ENCODE measurements at places on chromosomes 2 and 18. TPM values are rescaled to one million over a fixed set of nuclear protein-coding genes. Genes with fewer than 3 reads are reported as not detected.
A peak's percentile ranks its signal among the peaks of the same experiment; 100 is the strongest.

DNA sequence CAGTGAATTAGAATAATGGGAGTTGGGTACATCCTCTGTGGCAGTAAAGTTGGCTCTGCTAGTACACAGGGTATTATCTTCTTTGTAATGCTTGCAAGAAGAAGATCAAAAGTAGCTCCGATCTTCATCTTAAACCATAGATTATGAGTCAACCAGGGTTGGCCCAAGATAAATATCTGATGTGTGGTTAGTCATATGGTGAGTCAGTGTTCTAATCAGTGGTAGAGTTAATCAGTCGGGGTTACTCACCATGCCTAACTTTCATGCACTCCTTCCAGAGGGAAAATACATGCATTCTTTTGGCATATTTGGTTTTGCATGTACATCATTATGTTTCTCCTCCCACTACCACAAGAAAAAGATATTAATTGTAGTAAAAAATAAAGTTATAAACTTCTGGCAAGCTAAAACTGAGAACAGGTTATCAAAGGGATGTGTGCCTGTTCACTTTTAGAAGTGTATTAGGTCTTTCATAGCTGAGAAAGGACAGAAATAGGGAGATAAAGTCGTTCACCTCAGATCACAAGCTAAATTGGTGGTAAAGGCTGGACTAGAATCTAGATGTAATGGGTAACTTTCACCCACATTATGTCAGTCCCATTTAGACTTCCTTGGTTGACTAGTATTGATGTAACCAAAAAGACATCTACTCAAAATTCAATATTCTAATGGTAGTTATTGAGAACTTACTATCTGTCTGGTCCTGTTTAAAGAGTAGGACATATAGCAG is 684.4 kb downstream of the IRS1 start:
- no peak overlapping the region for H3K27ac ChIP-seq
- no peaks in the 10 kb centered on the region for H3K4me1 ChIP-seq
- no peak for DNase-seq
- H3K36me3 ChIP-seq = no peaks in the 10 kb centered on the region
- H3K27me3 ChIP-seq = no peaks in the 10 kb centered on the region

DNA sequence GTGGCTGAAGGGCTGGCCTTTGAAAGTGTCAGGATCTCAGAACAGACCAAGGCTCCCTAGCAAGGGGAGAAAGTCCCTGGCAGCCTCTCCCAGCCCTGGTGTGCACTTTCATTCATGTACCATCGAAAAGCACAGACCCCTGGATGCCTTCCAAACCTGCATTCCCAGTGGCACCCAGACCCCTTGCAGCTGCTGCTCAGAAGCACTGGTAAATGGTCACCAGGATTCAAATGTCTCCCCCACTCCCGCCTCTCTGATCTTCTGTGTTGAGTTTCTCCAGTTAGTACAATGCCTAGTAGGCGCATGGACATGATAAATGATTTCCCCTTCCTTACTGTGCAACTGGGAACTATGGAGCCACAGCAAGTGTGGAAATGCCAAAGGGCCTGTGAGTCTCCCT is 180.0 kb downstream of the GLI2 start:
- no peaks in the 10 kb centered on the region for H3K36me3 ChIP-seq
- H3K27ac ChIP-seq = peak overlapping the region; percentile 70
- no peak overlapping the region for H3K4me3 ChIP-seq
- peaks cover 76% of the 10 kb centered on the region for H3K4me1 ChIP-seq
- no peak for DNase-seq
- H3K27me3 ChIP-seq = no peaks in the 10 kb centered on the region

Gene VWA3B
- 118 TPM for polyA plus RNA-seq

- H3K27ac ChIP-seq = no peak overlapping the region
- H3K4me3 ChIP-seq = no peak overlapping the region
- DNase-seq = no peak
- H3K4me1 ChIP-seq = peaks cover 6% of the 10 kb centered on the region
- H3K27me3 ChIP-seq = no peaks in the 10 kb centered on the region
- no peaks in the 10 kb centered on the region for H3K36me3 ChIP-seq
These were observed 270.9 kb upstream of the TCF4 start for GRCh38 chr18:55858661-55859515.

- no peaks in the 10 kb centered on the region for H3K27me3 ChIP-seq
- no peak overlapping the region for H3K27ac ChIP-seq
- H3K4me1 ChIP-seq = no peaks in the 10 kb centered on the region
- no peak overlapping the region for H3K4me3 ChIP-seq
- H3K36me3 ChIP-seq = no peaks in the 10 kb centered on the region
These were observed 148.4 kb downstream of the SH3RF3 start for GRCh38 chr2:109277406-109277805.

GRCh38 chr2:96556441-96557330 is 20.1 kb downstream of the ARID5A start:
- no peak for DNase-seq
- no peaks in the 10 kb centered on the region for H3K27me3 ChIP-seq
- H3K4me1 ChIP-seq = peaks cover 8% of the 10 kb centered on the region
- H3K27ac ChIP-seq = no peak overlapping the region

DNA sequence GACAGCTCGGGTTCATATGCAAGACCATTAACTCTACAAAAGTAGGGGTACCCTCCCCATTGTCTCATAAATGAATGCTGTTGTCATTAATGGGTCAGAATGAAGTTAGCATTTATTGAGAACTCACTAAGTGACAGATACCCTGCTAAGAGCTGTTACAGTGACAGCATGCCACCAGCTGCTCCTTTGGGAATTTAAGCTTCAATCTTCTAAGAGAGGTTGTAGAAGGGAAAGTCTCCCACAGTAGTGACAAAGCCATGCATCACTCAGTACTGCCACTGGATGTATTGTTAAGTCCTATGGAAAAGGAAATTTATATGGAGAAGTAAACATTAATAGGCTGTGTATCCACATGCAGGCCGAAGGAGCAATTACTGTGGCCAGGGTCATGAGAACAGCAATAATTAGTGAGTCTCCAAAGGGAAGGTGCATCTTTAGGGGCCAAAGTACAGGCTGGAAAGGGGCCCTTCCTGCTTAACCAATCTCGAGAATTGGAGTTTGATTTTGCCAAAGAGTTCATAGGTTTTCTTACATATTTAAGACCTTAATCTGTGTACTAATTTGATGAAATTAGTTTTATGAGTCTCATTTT is 64.5 kb upstream of the FAM124B start:
- H3K36me3 ChIP-seq = no peaks in the 10 kb centered on the region
- H3K27me3 ChIP-seq = no peaks in the 10 kb centered on the region
- peaks cover 3% of the 10 kb centered on the region for H3K4me1 ChIP-seq
- no peak overlapping the region for H3K27ac ChIP-seq
- no peak for DNase-seq
- H3K4me3 ChIP-seq = no peak overlapping the region

DNA sequence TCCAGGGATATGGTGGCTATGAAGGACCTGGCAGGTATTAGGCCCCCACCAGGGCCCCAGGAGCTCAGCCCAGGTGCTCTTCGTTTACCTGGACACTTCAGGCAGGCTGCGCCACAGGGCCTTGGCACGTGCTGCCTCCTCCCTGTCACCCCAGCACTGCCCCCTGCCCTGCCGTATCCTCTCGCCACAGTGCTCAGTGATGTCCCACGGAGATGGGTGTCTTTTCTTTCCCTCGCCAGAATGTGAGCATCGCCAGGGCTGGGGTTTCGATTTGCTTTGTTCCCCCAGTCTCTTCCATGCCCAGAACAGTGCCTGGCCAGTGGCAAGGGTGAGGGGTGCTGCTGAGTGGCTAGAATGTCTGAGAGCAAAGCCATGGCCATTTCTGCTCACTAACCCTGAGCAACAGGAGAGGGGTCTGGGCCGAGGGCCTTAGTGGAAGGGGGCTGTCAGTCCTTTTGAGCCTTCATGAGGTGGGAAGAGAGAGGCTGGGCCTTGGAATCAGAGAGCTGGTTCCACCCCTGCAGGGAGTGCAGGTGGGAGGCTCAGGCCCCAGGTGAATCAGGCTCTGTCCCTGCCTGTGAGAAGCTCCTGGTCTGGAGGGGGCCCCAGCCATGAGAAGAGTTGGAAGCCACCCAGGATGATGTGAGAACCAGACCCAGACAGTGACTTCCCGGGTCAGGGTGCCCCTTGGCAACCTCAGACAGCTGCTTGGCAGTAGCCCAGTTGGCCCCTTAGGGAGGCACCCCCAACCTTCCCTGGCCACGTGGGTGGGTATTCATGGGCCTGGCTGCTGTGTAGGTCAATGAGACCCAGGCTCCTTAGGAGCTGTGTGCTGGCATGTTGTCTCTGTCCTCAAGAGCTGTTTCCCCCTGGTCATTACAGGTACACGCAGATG is 129.9 kb upstream of the HS6ST1 start:
- H3K27me3 ChIP-seq = no peaks in the 10 kb centered on the region
- no peak overlapping the region for H3K4me3 ChIP-seq
- H3K36me3 ChIP-seq = no peaks in the 10 kb centered on the region
- peaks cover 17% of the 10 kb centered on the region for H3K4me1 ChIP-seq
- peak; percentile 16 for DNase-seq

DNA sequence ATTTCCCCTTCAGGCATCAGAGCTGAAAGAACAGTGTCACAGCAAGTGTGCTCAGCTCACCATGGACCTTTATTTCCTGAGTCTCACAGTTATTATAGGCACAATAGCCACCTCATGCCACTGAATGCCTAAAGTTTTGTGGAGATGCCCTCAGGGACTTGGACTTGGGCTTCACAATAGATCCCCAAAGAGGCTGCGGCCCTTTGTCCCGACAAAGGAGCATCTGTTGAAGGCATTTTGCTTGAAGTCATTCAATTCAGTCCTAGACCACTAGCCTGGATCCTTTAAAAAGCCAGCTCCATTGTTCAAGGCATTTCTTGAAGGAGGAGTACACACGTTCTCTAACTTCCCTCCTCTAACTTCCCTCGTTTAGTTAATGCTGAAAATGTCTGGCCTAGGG is 125.4 kb downstream of the DCC start:
- H3K36me3 ChIP-seq = no peaks in the 10 kb centered on the region
- H3K27ac ChIP-seq = no peak overlapping the region
- H3K4me3 ChIP-seq = no peak overlapping the region
- no peaks in the 10 kb centered on the region for H3K27me3 ChIP-seq

- H3K36me3 ChIP-seq = no peaks in the 10 kb centered on the region
- H3K27ac ChIP-seq = no peak overlapping the region
- H3K27me3 ChIP-seq = no peaks in the 10 kb centered on the region
- H3K4me1 ChIP-seq = no peaks in the 10 kb centered on the region
- H3K4me3 ChIP-seq = no peak overlapping the region
These were observed 43.4 kb upstream of the NEUROD1 start for GRCh38 chr2:181723731-181724130.

- DNase-seq = peak; percentile 65
- H3K36me3 ChIP-seq = no peaks in the 10 kb centered on the region
- H3K4me3 ChIP-seq = peak overlapping the region; percentile 66
- H3K27me3 ChIP-seq = no peaks in the 10 kb centered on the region
These were observed 713 bp downstream of the ATOH8 start for GRCh38 chr2:85754313-85755095.

Gene MRO
- 92.8 TPM for polyA plus RNA-seq

Gene ESPNL
- polyA plus RNA-seq = 2.1 TPM

Gene COL6A3
- polyA plus RNA-seq = 93.1 TPM

- DNase-seq = no peak
- no peaks in the 10 kb centered on the region for H3K4me1 ChIP-seq
- no peak overlapping the region for H3K4me3 ChIP-seq
- H3K36me3 ChIP-seq = no peaks in the 10 kb centered on the region
- H3K27me3 ChIP-seq = no peaks in the 10 kb centered on the region
These were observed 139.9 kb upstream of the MEX3C start for GRCh38 chr18:51337406-51337805.

GRCh38 chr2:64538764-64539433 is 14.8 kb downstream of the AFTPH start:
- H3K36me3 ChIP-seq = no peaks in the 10 kb centered on the region
- no peak for DNase-seq
- no peak overlapping the region for H3K4me3 ChIP-seq

GRCh38 chr2:240368781-240369331 is 66.6 kb upstream of the GPC1 start:
- peaks cover 53% of the 10 kb centered on the region for H3K4me1 ChIP-seq
- peak; percentile 34 for DNase-seq
- H3K36me3 ChIP-seq = no peaks in the 10 kb centered on the region
- no peak overlapping the region for H3K27ac ChIP-seq
- H3K27me3 ChIP-seq = no peaks in the 10 kb centered on the region

- H3K4me1 ChIP-seq = no peaks in the 10 kb centered on the region
- H3K36me3 ChIP-seq = no peaks in the 10 kb centered on the region
- H3K27ac ChIP-seq = no peak overlapping the region
- DNase-seq = no peak
- H3K4me3 ChIP-seq = no peak overlapping the region
These were observed 15.3 kb upstream of the GAREM2 start for GRCh38 chr2:26157580-26157979.

Gene SCTR
- polyA plus RNA-seq = 6.6 TPM

Measured in testis (tissue), 5 donors.